ENCODE measurements at places on chromosomes 6 and 20. TPM values are rescaled to one million over a fixed set of nuclear protein-coding genes. Genes with fewer than 3 reads are reported as not detected.

DLL1 gene
- total RNA-seq: not detected

TGM3 gene
- 5.3 TPM for total RNA-seq

STMND1 gene
- total RNA-seq: not detected

GABRR2 gene
- not detected for total RNA-seq

IMPG1 gene
- total RNA-seq: not detected

FUCA2 gene
- total RNA-seq: 39.2 TPM

FAM209B gene
- total RNA-seq: not detected

TNF gene
- not detected for total RNA-seq

ECT2L gene
- total RNA-seq: not detected

GJA10 gene
- not detected for total RNA-seq

MYH7B gene
- not detected for total RNA-seq
